Jurkat, Clone E6-1 (cell line): ENCODE measurements at places on chromosomes 11 and 22.
A peak's percentile ranks its signal among the peaks of the same experiment; 100 is the strongest.

GRCh38 chr11:76762356-76762752 lies 20.8 kb upstream of the TSKU start:
- DNase-seq, result no peak

DNA sequence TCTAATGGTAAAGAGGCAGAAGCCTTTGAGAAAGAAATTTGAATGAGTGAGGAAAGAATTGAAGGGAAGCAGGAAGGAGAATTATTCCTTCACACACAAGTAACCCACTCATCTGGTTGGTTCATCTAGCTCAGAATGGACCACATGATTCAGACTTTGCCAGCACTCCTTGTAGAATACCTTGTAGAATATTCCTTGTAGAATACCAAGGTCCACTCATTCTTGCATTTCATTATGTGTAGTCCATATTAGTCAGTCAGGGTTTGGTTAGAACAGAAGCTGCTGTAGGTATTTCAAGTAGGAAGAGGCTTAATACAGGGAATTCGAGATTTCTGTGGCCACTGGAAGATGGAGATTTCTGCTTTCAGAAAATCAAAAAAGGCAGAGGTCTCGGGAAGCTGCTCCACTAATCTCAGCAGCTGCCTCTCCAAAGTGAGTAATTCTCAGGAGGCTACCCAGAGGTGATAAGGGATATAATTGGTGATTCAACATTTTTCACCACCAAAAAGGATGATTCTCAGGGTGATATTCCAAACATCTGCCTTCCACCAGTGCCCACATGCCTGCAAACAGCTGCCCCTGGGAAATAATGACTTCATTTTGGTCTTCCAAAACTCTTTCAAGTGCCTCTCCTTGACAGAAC lies 329.1 kb downstream of the TMEM135 start:
- no peak for DNase-seq

- DNase-seq, result no peak
Measured at GRCh38 chr11:20608934-20609333, 9.5 kb downstream of the SLC6A5 start.

- DNase-seq, result no peak
Measured at GRCh38 chr11:105244160-105244825, 104.7 kb upstream of the CARD18 start.

GRCh38 chr22:25930788-25931310 lies 188.9 kb downstream of the MYO18B start:
- DNase-seq, result no peak

DNA sequence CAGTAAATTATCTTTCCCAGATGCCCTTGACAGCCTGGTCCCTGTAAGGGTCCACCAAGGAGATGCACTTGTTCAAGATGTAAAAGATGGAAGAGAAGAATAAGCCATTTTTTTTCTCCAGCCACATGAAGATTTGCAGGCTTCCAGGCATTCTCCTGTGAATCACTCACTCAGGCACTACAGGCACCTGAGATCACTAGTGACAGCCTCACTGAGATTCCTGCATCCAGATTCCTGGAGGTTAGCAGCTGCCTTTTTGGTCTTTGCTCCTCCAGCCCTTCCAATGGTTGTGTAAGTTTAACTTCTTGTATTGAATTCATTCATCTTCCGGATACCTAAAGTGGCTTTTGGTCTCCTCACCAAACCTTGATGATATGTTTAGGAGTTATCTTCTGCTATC lies 630.2 kb upstream of the CADM1 start:
- no peak for DNase-seq

GRCh38 chr11:72821221-72821919 lies 7.2 kb downstream of the ATG16L2 start:
- no peak for DNase-seq

DNA sequence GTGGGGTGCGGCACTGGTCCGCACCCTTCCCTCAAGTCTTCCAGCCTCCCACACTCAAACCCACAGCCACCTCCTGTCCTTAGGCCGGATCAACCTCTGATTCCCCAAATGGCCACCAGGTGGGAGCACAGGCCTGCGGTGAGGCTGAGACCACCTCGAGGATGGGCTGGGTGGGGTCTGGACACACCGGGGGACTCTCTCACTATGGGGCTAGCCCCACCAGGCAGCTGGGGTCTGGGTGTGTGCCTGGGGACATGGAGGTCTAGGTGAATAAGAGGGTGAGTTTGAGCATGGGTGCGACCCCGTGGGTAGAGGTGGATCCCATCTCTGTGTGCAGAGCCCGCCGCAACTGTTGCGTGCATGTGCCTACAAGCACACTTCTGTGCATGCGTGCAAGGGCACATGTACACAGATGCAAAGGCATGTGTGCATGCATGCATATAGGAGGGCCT lies 32.6 kb downstream of the MYO18B start:
- DNase-seq, result no peak

DNA sequence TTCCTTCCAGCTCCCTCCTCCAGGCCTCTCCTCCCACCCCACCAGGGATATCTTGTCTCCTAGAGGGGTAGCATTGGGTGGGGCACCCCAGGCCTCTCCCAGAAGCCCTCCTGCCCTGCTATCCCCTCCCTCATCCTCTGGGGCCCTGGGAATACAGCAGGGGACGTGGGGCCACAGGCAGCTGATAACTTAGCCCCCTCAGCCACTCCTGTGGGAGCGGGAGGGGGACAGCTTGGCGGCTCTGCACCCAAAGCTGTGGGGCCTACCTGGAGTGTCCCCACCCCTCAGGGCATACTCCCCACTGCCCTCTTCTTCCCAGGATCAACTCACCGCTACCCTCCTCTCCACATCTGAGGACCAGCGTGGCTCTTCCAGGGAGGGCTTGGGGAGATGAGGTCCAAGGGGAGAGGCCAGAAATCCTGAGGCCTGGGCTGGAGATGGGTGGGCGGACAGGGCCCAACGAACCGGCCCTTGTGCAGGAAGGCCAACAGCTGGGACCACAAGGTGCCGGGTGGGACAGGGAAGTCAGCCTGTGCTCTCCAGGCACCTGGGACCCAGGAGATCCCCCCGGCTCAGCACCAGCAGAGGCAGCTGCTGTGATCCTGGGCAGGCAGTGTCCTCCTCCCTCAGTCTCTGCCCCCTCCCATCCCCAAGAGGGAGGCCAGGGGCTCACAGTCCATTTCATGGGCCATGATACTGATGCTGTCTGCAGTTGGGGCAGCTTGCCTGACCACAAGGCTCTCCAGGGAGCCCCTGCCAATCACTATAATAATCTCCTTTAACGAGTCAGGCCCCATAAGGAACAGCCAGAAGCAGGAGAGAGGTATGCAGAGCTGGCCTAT lies 23.2 kb downstream of the NEAT1 start:
- DNase-seq, result no peak

DNA sequence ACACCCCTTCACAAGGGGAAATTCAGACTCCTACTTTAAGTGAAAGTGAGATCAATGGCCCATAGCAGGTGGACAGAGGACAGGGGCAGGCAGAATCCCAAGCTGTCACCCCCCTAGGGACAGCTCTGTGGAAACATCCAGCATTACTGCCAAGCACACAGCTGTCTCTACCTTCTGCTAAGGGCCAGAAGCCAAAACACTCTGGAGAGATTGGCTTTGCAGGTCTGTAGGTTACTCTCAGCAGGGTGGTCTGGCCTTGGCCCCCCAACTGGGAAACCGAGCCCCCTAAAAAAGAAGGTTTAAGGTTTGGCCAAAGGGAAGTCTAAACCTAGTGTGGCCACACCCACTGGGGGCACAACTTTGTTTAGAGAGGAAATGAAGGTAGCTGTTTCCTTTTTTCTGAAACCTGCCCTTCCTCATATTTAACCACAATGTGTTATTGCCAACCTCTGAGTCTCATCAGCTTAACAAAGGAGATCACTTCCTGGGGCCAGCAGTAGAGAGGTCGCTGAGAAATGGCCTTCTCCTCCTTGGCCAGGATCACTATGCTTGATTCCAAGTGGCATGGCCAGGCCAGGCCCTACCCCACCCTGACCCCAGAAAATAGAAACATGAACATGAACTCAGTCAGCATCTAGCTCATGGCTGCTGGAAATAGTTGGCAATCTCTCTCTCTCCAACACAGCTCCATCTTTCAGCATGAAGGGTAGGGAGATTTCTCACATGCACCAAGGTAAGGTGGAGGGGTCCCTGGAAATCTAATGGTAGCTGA lies 25.9 kb upstream of the SCARF2 start:
- peak; percentile 64 for DNase-seq

GRCh38 chr11:47541070-47541469 lies 11.9 kb downstream of the CELF1 start:
- DNase-seq, result no peak

DNA sequence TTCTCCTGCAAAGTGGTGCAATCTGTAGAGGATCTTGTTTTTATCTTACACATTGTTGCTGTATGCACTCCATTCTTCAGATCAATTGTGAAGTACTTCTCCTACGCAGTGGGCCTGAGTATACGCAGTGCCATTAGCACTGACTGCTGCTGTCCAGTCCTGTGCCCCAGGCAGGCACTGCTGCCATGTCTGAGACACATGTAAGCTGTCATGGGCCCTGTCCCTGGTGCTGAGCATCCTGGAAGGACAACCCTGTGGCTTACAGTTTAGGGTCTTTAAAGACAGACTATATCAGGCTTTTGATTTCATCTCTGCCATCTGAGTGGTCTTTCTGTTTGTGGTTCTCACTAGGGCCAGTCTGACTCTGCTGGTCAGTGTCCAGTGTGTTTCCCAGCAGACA lies 44.8 kb upstream of the PTPN5 start:
- DNase-seq, result no peak

GRCh38 chr22:36981247-36981775 lies 37.9 kb downstream of the TST start:
- no peak for DNase-seq

GRCh38 chr11:129815596-129816461 lies at the start of gene TMEM45B:
Gene TMEM45B, plus strand, starts transcription at chr11:129815848. Its CDS starts 36,635 bp downstream, at chr11:129852483.
- DNase-seq, result no peak

DNA sequence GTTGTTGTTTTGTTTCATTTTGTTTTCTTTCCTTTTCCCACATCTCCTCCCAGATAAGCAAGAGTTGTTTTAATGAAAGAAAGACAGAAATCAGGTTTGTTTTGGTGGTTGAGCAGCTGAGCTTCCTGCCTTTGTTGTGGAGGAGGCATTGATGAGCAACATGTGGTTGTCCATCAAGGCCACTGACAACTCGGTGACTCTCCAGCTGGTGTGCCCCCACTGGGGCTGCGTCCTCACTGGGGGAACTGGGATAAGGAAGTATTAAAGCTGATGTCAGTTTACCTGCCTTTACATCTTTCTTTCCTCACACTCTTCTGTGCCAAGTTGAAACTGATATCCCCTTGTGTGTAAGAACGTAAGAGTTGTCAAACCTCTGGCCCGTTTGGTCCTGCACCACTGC lies 5.9 kb downstream of the VPS26B start:
- no peak for DNase-seq

- DNase-seq, result no peak
Measured at GRCh38 chr11:1481861-1482441, 4.6 kb downstream of the MOB2 start.

DNA sequence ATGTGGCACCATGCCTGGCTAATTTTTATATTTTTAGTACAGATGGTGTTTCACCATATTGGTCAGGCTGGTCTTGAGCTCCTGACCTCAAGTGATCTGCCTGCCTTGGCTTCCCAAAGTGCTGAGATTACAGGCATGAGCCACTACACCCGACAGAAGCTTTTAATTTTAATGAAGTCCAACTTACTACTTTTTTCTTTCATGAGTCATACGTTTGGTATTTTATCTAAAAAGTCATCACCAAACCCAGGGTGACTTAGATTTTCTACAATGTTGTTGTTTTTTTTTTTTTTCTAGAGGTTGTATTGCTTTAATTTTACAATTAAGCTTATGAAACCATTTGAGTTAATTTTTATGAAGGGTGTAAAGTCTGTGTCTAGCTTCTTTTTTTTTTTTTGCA lies 34.9 kb downstream of the JRKL start:
- DNase-seq, result no peak

DNA sequence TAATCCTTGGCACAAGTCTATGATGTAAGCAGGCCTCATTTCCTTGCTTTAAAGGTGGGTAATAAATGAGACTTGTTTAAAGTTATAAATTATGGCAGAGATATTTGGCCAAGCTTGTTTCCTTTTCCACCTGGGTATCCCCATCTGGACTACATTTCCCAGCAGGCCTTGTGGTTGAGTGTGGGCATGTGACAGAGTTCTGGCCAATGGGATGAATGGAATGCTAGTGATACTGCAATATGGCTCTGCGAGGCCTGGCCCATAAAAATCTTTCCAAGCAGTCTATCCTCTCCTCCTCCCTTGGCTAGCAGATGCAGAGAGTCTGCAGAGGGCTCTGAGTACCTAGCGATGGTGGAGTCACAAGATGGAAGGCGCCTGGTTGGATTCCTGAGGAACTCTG lies 102.5 kb downstream of the TIMP3 start:
- peak; percentile 19 for DNase-seq

GRCh38 chr11:57647372-57647771 lies 2.3 kb downstream of the YPEL4 start:
- no peak for DNase-seq

DNA sequence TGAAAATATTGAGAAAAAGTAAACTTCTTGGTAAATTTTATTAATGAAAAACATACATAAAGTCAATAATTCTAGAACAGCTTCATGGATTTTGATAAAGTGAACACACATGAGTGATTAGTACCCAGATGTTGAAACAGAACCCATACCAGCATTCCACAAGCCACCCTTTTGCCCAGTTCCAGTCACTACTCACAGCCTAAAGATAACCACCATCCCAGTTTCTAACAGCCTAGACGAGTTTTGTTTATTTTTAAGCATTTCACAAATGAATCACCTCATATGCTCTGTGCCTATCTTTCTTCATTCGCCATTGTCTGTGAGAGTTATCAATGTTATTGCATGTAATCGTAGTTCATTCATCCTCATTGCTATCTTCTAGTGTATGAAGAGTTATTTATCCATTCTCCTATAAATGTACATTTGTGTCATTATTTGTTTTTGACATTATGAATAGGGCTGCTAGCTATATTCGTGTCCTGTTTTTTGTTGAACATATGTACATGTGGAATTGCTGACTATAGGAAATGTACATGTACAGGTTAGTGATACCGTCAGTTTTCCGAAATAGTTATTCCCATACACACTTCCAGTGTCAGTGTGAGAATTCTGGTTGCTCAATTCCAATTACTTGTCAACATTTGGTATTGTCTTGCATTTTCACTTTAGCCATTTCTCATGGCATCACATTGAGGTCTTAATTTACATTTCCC lies 44.5 kb upstream of the TEAD1 start:
- DNase-seq, result no peak

- no peak for DNase-seq
Measured at GRCh38 chr11:68753300-68753699, 2.0 kb upstream of the TESMIN start.

- DNase-seq, result no peak
Measured at GRCh38 chr22:20786536-20786979, 12.6 kb downstream of the SERPIND1 start.

- no peak for DNase-seq
Measured at GRCh38 chr22:28175730-28176492, 256.9 kb upstream of the PITPNB start.

DNA sequence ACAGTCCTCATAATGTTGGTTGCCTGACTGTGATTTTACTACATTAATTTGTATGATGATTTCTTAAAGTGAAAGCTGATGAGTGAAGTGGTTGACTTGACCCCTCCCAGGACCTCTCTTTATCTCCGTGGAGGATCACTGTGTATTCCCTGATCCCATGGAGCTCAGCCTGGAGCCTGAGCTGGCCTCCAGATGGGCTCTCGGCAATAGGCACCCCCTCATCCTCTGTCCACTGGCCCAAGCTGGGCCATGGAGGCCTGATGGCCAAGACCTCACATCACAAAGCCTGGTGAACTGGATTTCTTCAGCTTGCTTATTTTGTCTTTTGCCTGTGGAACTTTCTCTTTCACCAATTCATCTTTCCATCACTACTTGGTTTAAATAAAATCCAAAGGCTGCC lies 75.2 kb downstream of the WNT11 start:
- DNase-seq, result no peak

GRCh38 chr11:102118937-102119336 lies 8.7 kb downstream of the YAP1 start:
- no peak for DNase-seq

GRCh38 chr11:2263071-2263565 lies 7.3 kb downstream of the ASCL2 start:
- DNase-seq, result no peak
